ENCODE measurements at places on chromosomes 2 and 18.

- no peak for DNase-seq
Measured at GRCh38 chr2:65656160-65656718, 223.8 kb upstream of the SPRED2 start.

- no peak for DNase-seq
Measured at GRCh38 chr2:164621764-164622105, 453 bp upstream of the GRB14 start.

GRCh38 chr2:152303951-152304350, 31.0 kb upstream of the FMNL2 start:
- DNase-seq, result no peak

DNA sequence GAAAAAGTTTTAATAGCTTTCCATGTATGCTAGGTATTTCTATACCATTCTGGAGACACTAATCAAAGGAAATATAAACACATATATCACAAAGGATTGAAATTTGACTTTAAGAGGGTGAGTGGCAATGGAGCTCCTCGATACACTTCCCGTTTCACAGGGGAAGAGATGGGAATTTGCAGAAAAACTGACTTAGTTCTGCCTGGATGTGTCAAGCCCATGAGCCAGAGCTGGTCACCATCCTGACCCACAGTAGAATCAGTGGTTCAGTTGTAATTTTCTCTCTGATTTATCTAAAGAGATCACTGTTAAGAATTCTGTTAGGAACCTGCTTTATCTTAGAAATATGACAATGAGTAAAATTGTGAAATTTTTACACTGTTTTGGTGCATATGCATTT, 34.2 kb downstream of the PLCL1 start:
- DNase-seq, result no peak

- peak; percentile 17 for DNase-seq
Measured at GRCh38 chr18:59265246-59265973, 7.8 kb downstream of the RAX start.

GRCh38 chr2:127084611-127085316, 22.2 kb downstream of the BIN1 start:
- peak; percentile 53 for DNase-seq

GRCh38 chr2:240930631-240931318, 24.6 kb downstream of the CROCC2 start:
- DNase-seq, result no peak

GRCh38 chr2:133456156-133456555, 112.1 kb downstream of the NCKAP5 start:
- DNase-seq, result no peak

DNA sequence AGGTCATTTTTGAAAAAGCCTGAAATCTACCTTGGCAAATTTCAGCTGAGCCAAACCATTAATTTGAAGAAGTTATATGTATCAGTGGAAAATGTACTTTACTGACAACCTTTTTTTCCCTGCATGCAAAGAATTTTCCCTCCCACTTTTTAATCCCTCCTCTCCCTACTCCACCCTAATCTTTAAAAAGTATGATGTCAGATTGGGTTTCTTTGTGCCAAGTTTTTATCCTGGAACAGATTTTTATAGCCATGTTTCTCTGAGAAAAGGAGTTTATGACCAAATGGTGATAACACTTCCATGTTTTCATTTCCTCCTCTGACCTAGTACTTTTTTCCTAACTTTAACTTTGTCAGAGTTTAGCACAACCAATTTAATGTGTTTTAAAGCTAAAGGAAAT, 250.3 kb upstream of the FOSL2 start:
- DNase-seq, result no peak

- no peak for DNase-seq
Measured at GRCh38 chr2:212030709-212031108, 507.9 kb downstream of the ERBB4 start.

GRCh38 chr18:62625019-62625418, 90.3 kb upstream of the PHLPP1 start:
- no peak for DNase-seq

- no peak for DNase-seq
Measured at GRCh38 chr2:72846171-72847095, 20.6 kb upstream of the EXOC6B start.

- DNase-seq, result no peak
Measured at GRCh38 chr2:177633111-177633510, 240.5 kb downstream of the AGPS start.

DNA sequence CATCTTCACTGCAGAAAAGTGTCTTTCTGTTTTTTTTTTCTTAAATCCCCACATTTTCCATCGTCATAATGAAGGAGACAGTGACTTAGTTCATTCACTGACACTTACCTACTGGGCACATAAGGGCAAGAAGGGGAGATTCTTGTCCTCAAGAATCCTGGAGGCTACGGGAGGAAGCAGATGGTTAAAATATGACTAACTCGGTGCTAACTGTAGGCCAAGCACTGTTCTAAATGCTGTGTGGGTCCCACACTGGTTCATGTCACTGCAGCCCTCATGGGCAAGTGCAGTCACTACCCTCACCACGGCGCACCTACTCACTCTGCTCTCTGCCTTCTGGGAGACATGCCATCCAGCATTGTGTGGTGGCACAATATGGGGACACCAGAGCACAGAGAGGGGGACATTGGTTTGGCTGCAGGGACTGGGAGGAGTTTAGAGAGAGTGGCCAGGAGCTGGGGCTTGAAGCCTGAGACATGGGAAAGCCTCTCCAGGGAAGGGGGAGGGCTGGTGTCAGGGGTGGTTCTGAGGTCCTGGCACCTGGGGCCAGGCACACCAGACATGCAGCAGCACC, 305.2 kb downstream of the MYCN start:
- no peak for DNase-seq

DNA sequence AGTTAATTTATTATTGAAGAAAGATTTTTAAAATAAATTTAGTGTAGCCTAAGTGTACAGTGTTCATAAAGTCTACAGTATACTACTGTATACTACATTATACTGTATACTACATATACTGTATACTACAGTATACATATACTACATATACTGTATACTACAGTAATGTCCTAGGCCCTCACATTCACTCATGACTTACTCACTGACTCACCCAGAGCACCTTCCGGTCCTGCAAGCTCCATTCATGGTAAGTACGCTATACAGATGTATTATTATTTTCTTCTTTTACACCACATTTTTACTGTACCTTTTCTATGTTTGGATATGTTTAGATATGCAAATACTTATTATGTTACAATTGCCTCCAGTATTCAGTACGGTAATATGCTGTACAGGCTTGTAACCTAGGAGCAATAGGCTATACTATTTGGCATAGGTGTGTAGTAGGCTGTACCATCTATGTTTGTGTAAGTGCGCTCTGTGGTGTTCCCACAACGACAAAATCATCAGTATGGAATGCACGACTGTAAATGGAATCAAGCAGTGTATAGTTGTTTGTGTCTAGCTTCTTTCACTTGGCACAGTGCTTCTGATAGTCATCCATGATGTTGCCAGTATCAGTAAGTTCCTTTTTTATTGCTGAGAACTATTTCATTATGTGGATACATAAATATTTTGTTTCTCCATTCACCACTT, 245.7 kb downstream of the MTX2 start:
- DNase-seq, result no peak

DNA sequence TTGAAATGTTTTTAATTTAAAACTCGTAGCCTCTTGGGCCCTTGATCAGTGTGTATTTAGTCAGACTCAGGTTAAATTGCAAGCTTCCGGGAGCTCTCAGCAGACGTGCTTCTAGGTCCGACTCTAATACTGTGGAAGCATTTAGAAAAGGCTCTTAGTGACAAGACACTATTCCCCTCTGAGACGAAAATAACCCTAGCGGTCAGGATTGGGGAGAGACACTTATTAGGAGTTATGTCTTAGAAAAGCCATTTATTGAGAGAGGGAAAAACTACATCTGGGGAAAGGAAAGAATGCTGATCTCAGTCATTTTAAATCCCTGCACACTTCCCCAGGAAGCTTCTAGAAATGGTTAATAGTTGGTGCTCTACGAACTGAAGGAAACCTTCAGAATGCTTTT, 110.5 kb upstream of the NCK2 start:
- no peak for DNase-seq

DNA sequence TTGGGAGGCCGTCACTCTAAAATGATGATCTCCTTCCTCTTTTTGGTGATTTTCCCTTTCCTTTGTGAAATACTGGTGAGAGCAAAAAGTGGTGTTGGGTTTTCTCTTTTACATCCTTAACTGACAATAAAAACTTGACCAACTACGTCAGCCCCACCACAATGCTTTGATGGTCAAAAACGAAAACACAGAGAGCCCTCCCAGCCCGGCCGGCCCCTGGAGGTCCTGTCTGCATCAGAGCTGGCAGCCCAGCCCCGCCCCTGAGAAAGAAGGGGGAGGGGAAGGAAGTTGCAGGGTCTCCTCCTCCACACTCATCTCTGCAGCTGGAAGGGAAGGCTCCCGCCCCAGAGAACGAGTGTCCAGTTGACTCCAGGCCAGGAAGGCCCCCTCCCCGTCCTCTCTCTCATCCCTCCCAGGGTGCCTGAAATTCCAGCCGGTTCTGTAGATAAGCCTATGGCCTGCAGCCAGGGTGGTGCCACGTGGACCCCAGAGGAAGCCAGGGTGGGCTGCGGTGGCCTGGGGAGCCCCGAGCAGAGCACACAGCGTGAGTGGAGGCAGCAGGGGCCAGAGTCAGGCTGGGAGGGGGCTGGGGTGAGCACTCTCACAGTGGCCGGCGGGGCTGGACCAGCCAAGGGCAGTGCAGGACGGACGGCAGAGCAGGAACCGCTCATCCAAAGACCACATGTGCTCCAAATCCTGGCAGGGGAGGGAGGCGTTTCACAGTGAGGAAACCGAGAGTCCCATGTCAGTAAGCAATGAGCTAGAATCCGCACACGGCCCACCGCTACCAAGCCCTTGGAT, 19.8 kb downstream of the BIN1 start:
- no peak for DNase-seq

GRCh38 chr2:193583638-193584400, 1389.1 kb upstream of the TMEFF2 start:
- DNase-seq, result no peak

GRCh38 chr2:41896186-41896846, 151.5 kb upstream of the PKDCC start:
- DNase-seq, result peak; percentile 51
